ENCODE measurements at places on chromosomes 1 and 21.

- DNase-seq: no peak
Measured at GRCh38 chr21:45630066-45630694, 13.3 kb upstream of the PCBP3 start.

DNA sequence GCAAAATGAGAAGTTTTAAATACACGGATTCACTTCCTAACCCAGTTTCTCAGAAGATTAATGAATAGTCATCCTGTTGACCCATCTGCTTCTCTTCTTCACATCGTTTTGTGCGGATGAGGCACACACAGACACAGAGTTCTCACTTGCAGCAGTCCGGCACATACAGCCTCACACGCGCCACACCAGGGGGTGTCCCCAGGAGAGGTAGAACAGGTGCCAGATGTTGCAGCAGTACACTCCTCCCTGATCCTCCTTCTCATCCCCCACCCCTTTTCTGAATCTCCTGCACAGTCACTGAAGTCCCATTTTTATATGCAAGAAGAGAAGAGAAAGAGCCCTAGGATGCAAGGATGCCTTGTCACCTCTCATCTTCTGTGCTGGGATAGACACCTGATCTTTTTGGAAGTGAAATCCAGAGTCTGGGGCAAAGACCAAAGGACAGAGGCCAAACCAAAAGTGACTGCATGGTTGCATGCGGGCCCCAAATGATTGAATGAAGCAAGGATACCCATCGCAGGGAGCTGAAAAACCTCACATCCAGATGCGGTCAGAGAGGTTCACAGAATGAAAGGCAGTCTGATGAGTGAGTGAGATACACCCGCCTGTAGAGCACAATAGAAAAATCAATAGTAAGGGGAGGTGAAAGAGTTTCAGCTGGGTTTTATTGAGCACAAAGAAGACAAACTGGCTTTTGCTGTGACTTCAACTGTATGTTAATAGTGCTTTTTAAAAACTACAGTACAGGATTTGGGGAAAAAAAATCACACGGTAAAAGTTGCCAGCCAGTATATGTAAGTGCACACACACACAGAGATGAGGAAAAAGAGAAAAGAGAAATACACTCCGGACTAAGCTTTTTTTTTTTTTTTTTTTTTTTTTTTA, 28.9 kb downstream of the PBX1 start:
- no peak for DNase-seq

GRCh38 chr1:20197329-20197791, 11.0 kb upstream of the PLA2G2C start:
- DNase-seq: no peak

DNA sequence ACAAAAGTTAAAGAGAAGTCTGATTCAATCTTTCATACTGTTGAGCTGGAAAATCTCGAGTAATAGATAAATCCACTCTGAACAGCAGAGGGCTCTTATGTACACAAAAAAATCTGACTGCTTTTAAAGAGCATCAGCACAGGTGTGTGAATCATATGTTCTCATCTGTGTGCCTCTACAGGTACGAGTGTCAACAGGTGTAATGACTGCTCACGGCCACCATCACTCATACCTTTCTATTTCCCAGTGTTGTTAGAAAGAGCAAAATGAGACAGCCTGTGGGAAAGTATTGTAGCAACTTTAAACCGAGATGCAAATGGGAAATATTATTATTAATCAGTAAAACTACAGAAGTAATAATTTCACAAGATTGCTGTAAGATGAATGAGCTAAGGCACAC, 49.0 kb upstream of the SCAF4 start:
- no peak for DNase-seq

DNA sequence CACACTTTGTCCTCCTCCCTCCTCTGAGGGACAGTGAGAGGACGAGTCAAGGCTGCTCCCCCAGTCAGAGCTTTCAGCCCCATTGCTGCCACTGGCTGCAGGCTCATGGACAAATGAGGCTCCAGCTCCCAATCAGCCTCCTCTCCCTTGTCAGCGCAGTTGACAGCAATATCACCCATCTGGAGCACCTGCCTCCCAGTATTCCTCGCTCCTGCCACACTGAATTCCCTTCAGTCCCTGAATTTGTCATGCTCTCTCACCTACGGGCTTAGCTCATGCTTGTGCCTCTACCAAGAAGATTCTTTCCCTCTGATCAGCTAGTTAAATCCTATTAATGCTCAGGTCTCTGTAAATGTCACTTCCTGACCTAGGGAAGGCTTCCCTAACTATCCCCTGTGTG, 54.4 kb upstream of the SYT6 start:
- no peak for DNase-seq

- DNase-seq: no peak
Measured at GRCh38 chr1:246959944-246960693, 28.4 kb upstream of the AHCTF1 start.

Data from sigmoid colon (tissue), 7 donors.